ENCODE measurements at places on chromosomes 3 and 15.

DNA sequence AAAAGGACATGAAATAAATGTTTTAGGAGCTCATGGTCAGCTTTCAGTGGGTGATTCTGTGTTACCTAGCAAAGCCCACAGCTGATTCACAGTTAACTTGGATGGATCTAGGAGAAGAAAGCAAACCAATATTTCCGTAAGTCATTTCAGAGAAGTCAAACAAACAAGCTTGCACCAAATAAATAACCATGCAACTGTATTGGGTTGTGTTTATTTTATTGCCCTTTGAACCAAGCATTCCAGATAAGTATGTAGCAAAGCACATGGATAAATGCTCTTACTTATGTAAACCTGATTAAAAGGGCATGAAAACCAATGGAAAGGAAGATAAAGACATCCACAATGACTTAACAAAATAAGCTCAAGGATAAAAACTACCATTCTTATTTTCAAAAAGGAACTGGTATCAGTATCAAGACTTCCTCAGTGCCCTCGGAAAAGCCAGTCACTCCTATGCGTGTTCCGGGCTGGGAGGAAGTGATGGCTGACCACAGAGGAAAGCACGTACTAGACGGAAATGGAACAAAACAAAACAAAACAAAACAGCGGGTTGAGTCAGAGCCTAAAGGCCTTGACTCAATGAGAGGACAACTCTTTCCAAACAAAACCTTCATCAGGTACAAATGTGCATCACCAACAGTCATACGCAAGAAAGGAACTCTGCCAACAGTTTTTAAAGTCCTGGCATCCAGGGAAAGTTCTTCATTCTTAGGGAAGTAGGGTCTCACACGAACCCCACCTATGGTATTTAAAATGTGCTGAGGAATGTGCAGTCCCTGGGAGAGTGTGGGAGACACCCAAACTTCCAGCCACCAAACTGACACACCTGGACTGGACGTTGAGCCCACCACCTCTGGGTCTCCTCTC, 103.3 kb downstream of the SNRK start:
- DNase-seq, result peak; percentile 37

GRCh38 chr15:41495736-41496599, 2.3 kb downstream of the ITPKA start:
- DNase-seq, result no peak

DNA sequence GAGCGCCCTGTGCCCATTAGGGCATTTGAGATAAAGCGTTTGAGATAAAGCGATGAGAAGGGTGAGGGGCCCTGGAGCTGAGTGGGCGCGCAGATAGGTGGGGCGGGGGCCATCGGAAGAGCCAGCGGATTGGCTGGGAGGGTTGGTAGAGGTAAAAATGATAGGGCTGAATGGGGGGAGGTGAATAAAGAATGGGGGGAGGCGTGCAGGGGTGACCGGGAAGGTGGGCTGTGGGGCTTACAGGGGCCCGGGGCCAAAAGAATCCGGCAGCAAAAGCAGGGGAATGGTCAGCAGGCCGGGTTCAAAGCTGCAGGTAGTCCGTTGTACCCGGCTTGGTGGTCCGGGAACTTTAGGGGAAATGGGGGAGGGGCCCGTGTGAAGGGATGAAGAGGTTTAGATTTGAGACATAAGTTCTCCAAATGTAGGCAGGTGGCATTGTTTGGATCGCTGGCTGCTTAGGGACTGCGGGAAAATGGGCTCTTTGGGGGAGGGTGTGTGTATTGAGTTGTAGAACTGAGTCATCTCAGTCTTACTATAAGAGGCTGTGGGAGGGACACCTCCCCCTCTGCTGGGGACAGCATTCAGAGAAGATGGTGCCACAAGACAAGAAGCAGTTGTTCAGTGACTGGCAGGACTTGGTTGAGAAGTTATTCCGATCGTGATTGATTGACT, 610 bp downstream of the ARID3B start:
- peak; percentile 31 for DNase-seq

DNA sequence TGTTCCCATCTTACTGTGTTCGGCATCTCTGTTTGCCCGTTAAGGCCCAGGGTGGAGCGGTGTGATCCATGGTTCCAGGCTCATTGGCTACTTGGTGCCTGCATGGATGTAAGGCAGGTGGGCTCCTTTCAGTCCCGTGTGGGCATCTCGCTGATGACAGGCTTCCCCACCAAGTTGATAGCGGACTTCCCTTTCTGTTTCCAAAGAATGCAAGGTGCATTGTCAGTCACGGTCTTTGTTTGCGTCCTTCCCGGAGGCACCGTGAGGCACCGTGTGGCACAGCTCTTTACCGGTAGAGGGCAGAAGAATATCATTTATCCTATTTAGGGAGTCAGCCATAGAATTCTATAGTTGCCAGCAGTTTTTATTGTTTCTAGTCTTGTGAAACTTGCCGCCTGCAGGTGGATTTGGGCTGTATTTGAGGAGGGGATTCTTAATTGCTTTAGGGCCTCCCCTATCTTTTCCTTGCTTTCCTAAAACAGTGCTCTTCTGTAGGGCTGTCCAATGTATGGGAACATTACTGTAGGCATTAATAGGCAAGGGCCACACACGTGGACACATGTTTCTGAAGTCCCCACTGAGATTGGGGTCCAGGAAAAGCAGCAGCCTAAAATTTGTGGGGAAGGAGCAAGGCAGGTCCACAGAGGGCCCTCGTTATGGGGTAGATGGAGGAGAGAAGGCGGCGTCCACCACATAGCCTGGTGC, 244.1 kb downstream of the SLCO3A1 start:
- DNase-seq, result no peak

DNA sequence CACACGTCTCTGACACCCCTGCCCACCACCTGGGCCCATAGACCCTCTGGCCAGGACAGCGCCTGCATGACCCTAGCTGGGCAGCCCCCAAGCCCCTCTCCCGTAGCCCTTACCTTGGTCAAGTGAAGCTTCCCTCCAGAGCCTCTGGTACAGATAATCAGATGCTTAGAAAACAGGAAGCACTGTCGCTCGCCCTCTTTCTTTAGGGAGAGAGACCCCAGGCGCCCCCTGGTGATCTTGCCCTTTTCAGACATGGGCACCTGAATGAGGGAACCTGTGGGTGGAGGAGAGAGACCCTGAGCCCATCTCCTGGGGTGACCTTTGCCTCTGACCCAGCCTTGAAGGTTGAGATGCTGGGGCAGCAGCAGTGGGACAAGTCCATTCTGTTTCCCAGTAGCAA, 65.4 kb downstream of the RASGRF1 start:
- DNase-seq, result no peak

- DNase-seq, result no peak
Measured at GRCh38 chr3:172699031-172699430, 11.8 kb downstream of the NCEH1 start.

GRCh38 chr3:182914341-182914740, 66.0 kb downstream of the DCUN1D1 start:
- DNase-seq, result no peak

- DNase-seq, result no peak
Measured at GRCh38 chr15:25469377-25469776, 30.6 kb upstream of the UBE3A start.

- DNase-seq, result no peak
Measured at GRCh38 chr3:119413603-119414280, 49.7 kb downstream of the TMEM39A start.

Measured in effector CD8-positive, alpha-beta T cell (primary cell).